Stimulated activated CD4-positive, alpha-beta T cell treated with anti-CD3 and anti-CD28 coated beads, Interleukin-1b, Interleukin-23, amount 100 ng/mL, for 1 hour (primary cell): ENCODE measurements at places on chromosomes 3 and 15.

DNA sequence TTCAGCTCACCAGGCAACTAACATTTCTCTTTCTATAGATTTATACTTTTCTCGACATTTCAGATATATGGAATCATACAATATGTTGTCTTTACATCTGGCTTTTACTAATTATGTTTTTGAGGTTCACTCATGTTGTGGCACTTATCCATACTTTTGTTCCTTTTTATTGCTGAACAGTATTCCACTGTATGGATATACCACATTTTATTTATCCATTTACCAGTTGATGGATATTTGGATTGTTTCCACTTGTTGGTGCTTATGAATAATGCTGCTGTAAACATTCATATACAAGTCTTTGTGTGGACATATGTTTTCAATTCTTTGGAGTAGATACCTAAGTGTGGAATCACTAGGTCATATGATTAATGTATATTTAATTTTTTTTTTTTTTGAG, 97.2 kb downstream of the LEKR1 start:
- DNase-seq: no peak

GRCh38 chr3:54427501-54427900, 305.1 kb downstream of the CACNA2D3 start:
- DNase-seq: no peak

- no peak for DNase-seq
These were observed 202.0 kb downstream of the FNDC3B start for GRCh38 chr3:172241405-172241804.

DNA sequence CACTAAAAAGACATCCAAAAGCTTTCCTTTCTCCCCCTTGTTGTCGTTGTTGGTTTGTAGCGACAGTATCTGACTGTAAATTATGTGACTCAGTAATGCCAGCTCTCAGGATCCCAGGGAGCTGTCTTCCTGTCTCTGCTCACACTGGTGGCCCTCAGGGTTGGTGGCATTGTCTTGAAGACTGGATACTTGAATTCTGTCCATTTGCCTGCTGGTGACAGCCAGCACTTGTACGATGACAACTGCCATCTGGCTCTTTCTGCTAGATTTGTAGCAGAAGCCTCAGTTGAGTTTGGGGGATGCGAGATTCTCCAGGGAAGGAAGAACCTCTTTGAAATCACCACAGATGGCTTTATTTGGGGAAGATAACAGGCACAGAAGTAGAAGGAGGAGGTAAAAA, 120.8 kb downstream of the ARPP21 start:
- no peak for DNase-seq

GRCh38 chr3:30720586-30721313, 114.3 kb downstream of the TGFBR2 start:
- DNase-seq: no peak

- no peak for DNase-seq
These were observed 32.6 kb downstream of the PLS1 start for GRCh38 chr3:142628801-142629200.

- DNase-seq: no peak
These were observed 909.2 kb downstream of the NSUN3 start for GRCh38 chr3:94972066-94972465.

DNA sequence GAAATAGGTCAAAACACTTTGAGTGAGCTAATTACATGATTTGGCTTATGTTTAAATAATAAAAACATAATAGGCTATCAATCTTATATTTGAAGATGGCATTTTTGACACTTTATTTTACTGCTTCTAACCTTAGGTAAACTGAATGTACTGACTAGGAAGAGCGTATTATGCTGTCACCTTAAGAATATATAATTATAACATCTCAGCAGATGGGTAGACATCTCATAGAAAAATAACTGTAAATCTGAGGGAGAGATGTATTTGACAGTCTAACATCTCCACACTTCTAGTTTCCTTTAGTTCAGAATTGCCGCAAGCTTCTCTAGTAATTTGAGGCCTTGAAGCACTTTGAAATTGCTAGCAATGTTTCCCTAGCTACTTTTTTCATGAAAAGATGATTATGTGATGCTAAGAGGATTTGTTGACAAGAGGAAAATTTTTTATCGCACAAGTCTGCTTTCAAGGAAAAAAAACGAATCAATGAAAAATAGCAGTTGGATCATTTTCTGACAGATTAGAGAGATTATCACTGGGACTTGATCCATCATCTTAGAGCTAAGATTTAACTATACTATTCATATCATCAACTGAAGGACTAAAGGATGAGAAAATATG, 238.2 kb upstream of the NAALADL2 start:
- DNase-seq: no peak

DNA sequence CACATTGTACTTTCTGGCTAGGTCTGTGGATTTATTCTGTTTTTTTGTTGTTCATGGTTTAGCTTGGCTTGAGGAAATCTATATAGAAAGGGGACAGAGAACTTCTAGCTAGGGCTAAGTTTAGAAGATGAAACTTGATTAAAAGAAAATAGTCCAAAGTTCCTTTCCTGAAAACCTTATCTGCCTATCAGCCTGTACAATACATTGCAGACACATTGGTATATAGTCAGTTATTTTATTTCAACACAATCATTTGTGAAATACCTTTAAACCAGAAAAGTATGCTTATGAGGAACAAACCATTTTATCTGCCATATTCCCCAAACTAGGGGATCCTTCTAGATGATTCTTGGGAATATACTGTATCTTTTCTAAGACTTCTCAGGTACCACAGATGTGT, 147.3 kb upstream of the CGNL1 start:
- no peak for DNase-seq

DNA sequence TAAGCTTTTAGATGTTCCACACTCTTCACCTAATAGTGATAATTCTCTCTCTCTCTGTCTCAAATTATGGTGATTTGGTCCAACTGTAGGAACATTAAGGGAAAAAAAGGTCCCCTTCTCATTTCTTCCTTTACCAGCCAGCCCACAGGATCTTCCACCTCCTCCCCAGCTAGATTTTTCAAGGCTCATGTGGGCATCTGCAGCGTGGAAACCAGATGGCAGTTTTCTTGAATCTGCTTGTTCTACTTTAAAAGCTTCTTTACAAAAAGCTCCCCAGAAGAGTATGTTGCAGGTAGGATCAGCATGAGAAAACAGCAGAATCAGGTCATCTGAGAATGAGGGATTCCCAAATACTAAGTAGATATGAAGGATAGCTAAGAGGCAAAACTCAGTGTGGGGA, 208.6 kb upstream of the PFN2 start:
- no peak for DNase-seq

GRCh38 chr3:183586477-183586876, 31.0 kb upstream of the KLHL6 start:
- no peak for DNase-seq

GRCh38 chr3:40679290-40679689, 154.5 kb downstream of the ZNF621 start:
- no peak for DNase-seq

DNA sequence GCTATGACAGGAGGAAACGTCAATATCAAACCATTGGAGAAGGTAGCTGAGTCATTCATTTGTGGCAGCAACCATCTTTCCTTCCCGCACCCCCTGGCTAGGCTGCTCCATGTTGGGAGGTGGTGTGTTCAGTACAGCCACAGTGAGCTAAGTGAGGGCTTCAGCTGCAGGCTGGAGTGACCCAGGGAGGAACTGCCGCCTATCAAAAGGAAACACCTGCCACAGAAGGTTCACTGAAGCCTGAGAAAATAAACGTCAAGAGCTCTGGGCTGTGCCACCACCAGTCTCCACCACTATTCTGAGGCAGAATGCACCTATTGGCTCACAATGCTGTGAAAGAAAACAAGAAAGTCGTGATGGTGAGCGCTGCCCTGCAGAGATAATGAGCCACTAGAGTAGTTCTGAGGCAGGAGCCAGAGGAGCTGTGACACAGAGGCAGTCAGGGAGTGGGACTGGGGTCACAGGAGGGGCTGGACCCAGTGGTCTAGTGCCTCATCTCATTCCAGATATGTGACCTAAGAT, 34.8 kb upstream of the CD47 start:
- no peak for DNase-seq

GRCh38 chr15:72912996-72913395, 129.4 kb upstream of the ADPGK start:
- no peak for DNase-seq

- DNase-seq: no peak
These were observed 15.6 kb upstream of the DUSP7 start for GRCh38 chr3:52072020-52072419.

GRCh38 chr3:171315101-171315500, 145.1 kb downstream of the TNIK start:
- no peak for DNase-seq

GRCh38 chr3:196938576-196938975, 3.8 kb downstream of the NCBP2 start:
- no peak for DNase-seq

GRCh38 chr3:90026406-90026805, 919.0 kb downstream of the EPHA3 start:
- DNase-seq: no peak
